ENCODE measurements at places on chromosomes 16 and 17. TPM values are rescaled to one million over a fixed set of nuclear protein-coding genes. Genes with fewer than 3 reads are reported as not detected.
A peak's percentile ranks its signal among the peaks of the same experiment; 100 is the strongest.

AHSP gene
- total RNA-seq, result not detected

PROCA1 gene
- total RNA-seq, result 16.7 TPM

ABCC11 gene
- total RNA-seq, result not detected

DNA sequence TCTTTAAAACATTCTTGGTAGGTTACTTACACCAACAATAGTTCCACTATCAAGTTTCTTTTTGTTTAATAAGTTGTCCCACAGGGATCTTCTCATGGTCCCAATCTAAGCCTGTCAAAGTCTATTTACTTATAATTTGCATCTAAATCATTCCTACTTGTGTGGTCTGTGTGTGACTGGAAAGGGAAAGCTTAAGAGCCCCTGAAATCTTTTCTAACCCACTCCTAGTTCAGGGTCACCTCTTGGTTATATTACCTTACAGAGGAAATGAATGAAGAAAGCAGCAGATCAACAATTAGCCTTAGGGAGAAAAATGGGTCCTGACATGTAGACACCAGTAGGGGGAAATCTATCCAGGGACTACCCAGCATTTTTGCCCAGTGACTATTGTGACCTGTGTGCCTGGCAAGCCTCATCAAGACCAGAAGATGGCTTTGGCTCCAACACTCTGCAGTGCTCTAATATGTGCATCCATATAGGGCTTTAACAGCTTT, 110.4 kb upstream of the HAS3 start:
- DNase-seq, result no peak
- no peaks in the 10 kb centered on the region for H3K27me3 ChIP-seq
- no peak overlapping the region for H3K27ac ChIP-seq

DNA sequence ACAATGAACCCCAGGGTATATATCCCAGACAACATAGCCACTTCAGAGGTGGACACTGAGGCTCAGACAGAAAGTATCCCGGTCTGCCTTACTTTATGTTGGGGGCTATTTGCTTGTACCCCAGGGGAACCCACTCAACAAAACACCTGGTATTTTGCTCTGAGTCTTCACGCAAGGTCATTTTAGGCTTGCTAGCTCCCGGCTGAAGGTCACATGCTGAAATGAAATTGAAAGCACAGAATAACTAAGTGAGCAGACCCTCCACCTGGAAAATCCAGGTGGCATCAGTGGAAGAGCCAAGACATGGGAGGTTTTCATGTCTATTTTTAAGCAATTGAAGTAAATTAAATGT, 4.1 kb upstream of the KDM8 start:
- H3K36me3 ChIP-seq, result no peaks in the 10 kb centered on the region
- peaks cover 95% of the 10 kb centered on the region for H3K4me1 ChIP-seq
- DNase-seq, result no peak
- H3K27ac ChIP-seq, result peak overlapping the region; percentile 98
- peaks cover 3% of the 10 kb centered on the region for H3K27me3 ChIP-seq

DNA sequence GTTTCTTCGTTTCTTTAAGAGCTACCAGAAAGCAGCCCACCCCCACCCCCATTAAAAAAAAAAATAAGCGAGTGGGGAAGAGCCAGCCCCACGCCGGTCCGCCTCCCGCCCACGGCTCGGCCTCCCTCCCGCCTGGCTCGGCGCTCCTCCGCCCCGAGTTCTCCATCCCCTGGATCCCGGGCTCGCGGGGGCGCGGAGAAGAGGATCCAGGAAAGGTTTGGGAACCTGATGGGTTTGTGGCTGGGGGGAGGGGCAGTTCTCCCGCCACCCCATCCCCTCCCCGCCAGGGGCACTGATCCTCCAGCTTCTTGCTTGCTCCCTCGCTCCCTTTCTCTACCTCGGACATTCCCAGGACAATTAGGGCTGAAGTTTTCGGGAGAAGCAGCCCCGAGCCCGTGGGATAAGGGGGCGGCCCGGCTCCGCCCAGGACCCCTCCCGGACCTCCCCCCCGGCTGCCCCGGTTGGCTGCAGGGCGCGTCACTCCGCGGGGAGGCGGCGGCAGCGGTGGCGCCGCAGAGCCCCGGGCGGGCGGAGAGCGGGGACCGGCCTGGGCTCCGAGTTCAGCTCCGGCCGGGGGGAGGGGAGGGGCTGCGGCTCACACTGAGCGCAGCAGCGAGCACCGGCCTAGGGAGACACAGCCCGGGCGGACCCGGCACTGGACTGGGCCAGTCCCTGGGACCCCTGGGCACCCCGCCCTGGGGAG, 1.0 kb upstream of the SALL1 start:
- no peak overlapping the region for H3K27ac ChIP-seq
- peaks cover 34% of the 10 kb centered on the region for H3K27me3 ChIP-seq
- no peak overlapping the region for H3K4me3 ChIP-seq
- peaks cover 6% of the 10 kb centered on the region for H3K4me1 ChIP-seq

DNA sequence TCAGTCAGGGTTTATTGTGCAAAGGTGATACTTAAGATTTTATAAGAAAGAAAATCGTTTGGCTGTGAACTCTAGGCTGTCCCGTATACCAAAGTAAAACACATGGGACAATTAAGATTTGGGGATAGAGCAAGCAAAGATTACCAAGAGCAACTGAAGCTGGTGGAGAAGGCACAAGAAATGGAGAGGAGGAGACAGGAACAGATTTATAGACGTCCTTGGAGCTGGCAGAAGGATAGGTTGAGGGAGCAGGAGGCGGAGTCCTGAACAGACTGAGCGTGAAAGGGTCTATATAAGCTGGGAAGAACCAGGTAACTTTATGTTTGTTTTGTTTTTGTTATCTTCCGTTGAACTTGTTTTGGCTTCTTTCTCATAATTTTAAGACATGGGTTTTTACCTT, 3.8 kb downstream of the TNRC6C start:
- no peak for DNase-seq
- peak overlapping the region; percentile 54 for H3K27ac ChIP-seq
- peaks cover 56% of the 10 kb centered on the region for H3K4me1 ChIP-seq
- peak overlapping the region; percentile 82 for H3K4me3 ChIP-seq
- no peaks in the 10 kb centered on the region for H3K27me3 ChIP-seq
- peaks cover 8% of the 10 kb centered on the region for H3K36me3 ChIP-seq

GRCh38 chr16:84749815-84750214, 50.0 kb downstream of the USP10 start:
- no peaks in the 10 kb centered on the region for H3K27me3 ChIP-seq
- peaks cover 7% of the 10 kb centered on the region for H3K36me3 ChIP-seq
- no peak for DNase-seq
- peaks cover 55% of the 10 kb centered on the region for H3K4me1 ChIP-seq
- no peak overlapping the region for H3K27ac ChIP-seq

DNA sequence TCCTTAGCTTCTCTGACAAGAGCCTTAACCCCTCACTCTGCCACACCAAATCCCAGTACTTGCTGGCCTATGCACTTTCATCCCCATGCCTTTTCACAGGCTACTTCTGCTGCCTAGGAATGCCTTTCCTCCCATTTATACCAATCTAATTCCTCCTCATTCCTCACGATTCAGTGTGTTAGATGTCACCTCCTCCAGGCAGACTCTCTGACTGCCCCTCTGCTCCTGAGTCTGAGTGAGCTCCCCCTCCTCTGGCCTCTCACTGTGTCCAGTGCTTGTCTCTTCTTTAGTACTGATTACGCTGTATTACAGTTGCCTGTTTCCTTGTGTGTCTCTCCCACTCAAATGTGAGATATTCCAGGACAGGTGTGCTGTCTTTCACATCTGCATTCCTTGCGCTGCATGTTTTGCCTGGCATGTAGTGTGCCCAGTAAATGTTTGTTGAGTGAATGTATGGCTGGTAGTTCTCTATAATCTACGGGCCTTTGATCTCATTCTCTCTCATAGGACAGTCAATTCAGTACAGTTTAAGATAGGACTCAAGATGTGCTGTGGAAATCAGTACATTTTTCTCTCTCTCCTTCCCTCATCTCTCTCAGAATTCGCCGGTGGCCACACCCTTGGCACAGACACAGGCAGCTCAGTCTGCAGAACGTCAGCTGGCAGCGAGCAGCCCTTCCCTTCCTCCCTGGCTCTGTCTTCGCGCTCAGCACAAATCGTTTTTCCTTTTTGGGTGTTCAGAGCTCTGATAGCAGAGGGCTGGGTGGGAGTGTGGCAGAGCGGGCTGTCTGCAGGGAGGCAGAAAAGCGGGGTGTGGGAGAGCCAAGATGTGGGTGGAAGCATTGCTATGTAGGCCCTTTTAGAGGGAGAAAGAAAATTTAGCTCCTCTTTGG, 18.5 kb downstream of the ARL4D start:
- H3K27ac ChIP-seq, result no peak overlapping the region
- H3K27me3 ChIP-seq, result peaks cover 20% of the 10 kb centered on the region
- no peaks in the 10 kb centered on the region for H3K36me3 ChIP-seq

GRCh38 chr17:57587193-57587969, 157.7 kb downstream of the CCDC182 start:
- peaks cover 16% of the 10 kb centered on the region for H3K4me1 ChIP-seq
- peak; percentile 1 for DNase-seq
- H3K36me3 ChIP-seq, result no peaks in the 10 kb centered on the region
- H3K4me3 ChIP-seq, result no peak overlapping the region
- H3K27ac ChIP-seq, result no peak overlapping the region
- H3K27me3 ChIP-seq, result no peaks in the 10 kb centered on the region

DNA sequence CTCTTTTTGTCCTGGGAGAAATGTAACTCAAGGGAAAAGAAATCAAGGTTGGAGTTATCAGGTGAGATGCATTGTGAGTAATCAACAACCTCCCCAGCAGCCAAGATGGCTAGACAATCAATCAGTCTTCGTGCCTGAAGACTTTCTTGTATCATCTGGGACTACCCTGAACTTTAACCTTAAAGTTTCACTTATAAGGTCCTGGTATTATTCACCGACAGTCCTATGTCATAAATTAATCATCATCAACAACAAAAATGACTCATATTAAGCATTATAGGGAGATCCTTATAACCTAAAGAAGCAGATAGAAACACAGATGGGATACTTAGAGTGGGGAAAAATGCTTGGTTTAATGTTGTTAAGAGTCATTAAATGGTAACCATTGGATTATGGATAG, 7.7 kb upstream of the TEKT3 start:
- H3K4me3 ChIP-seq, result no peak overlapping the region
- no peaks in the 10 kb centered on the region for H3K36me3 ChIP-seq
- no peaks in the 10 kb centered on the region for H3K4me1 ChIP-seq
- DNase-seq, result no peak
- H3K27me3 ChIP-seq, result peaks cover 32% of the 10 kb centered on the region

DNA sequence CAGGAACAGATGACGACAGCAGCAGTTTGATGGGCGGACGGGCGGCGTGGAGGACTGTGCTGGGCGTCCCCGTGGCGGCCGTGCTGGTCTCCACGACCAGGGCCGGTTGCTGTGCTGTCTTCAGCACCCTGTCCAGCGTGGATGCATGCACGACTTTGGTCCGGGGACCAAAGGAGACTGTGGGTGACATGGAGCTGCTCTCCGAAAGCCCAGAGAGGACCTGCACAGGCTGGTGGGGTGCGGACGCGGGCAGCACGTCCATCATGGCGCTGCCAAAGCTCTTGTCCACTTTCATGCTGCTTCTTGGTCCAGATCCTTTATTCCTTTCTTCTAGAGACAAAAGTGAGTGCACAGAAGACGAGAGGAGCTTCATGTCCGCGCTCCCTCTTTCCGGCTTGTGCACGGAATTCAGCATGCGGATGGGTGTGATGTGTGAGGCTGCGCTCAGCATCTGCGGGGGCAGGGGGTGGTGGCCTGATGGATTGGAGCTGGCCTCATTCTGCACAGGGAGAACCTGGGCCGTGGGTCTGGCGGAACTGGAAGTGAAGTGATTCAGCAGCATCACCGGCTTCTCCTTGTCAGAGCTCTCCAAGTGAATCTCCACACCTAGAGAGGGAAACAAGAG, 20.3 kb downstream of the MAP1LC3B start:
- no peaks in the 10 kb centered on the region for H3K27me3 ChIP-seq
- no peak overlapping the region for H3K4me3 ChIP-seq

GRCh38 chr16:12231666-12232065, 255.1 kb downstream of the SNX29 start:
- no peak overlapping the region for H3K27ac ChIP-seq
- H3K27me3 ChIP-seq, result no peaks in the 10 kb centered on the region
- peaks cover 28% of the 10 kb centered on the region for H3K4me1 ChIP-seq
- no peaks in the 10 kb centered on the region for H3K36me3 ChIP-seq
- DNase-seq, result no peak
